GM23338 (cell line): ENCODE measurements at places on chromosomes 7 and 10. TPM values are rescaled to one million over a fixed set of nuclear protein-coding genes. Genes with fewer than 3 reads are reported as not detected.

DNA sequence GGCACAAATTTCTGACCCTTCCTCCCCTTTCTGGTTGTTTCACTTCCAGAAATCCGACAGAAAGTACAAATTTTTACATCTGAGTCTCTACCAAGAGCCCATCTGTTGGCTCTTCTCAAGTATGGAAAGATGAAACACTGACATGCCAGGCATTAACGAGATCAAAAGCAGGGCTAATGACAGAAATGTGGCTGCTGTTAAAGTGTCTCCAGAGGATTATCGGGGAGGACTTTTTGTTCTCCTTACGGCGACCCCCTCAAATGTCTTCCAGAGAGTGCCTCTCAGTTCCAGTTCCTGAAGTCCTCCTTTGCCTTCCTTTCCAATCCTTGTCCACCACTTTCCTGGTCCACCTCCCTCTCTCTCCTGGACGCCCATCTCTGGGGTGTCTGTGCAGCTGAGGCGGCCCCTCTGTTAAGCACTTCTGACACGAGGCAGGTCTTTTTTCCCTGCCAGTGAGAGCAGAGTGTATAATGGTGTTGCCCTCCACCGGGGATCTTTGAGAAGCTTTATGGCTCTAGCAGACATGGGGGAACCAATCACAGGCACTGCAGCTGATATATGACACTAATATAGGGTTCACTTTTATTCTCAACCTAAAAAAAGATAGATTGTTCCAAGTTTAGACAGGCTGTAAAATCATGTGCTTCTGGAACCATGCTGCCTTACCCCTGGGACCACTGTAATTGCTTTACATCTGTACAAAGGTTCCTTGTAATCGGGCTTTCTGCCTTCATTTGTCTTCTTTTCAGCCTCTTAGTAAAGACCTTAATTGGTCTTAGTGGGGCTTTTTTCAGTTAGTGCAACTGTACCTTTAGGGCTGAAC is 757.1 kb downstream of the AUTS2 start:
- peaks cover 11% of the 10 kb centered on the region for H3K4me1 ChIP-seq
- H3K4me3 ChIP-seq, result no peak overlapping the region
- no peak overlapping the region for H3K27ac ChIP-seq
- H3K36me3 ChIP-seq, result no peaks in the 10 kb centered on the region
- no peak for DNase-seq

DNA sequence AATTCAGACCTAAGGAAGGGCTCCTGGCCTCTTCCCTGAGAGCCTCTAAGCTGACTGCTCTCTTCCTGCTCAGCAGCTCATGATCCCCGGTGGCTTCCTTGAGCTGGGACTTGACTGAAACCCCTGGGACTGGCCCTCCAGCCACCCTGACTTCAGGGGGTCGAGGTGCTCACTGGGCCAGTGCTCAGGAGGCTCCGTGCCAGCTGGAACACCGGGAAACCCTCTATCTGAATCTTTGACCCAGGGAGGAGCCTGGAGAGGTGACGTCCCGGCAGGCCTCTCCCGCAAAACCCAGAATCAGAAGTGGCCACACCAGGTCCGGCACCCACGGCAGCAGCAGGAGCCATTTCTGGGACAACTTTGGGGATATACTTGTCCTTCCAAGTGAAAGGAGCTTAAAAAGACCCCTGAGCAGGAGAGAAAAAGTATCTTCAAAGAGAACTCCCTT is 110.7 kb downstream of the WDR37 start:
- H3K36me3 ChIP-seq, result no peaks in the 10 kb centered on the region
- H3K27me3 ChIP-seq, result no peaks in the 10 kb centered on the region
- no peak overlapping the region for H3K4me3 ChIP-seq
- no peak for DNase-seq

DNA sequence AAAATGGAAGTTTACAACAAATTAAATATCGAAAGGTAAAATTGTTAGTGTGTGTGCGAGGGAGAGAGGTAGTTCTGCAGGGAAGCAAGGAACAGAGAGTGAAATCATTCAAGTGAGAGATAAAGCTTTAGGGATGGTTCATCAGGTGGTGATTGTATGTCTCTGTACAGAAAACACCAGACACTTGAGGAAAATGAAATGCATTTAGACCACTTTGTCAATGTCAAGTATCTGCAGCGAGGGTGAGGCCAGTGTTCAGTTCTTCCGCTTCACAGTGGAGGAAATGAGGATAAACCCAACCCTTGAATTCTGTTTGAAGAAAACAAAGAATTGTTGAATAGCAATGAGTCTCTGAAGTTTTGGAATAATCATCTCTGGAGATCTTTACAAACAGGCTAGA is 14.4 kb upstream of the ITGB1 start:
- H3K27ac ChIP-seq, result no peak overlapping the region; the same call in 1 of the 2 replicates
- H3K36me3 ChIP-seq, result no peaks in the 10 kb centered on the region

- H3K27ac ChIP-seq, result no peak overlapping the region
- no peak overlapping the region for H3K4me3 ChIP-seq
- DNase-seq, result no peak
Observed at GRCh38 chr10:9921544-9921943, 1096.1 kb upstream of the CELF2 start.

DNA sequence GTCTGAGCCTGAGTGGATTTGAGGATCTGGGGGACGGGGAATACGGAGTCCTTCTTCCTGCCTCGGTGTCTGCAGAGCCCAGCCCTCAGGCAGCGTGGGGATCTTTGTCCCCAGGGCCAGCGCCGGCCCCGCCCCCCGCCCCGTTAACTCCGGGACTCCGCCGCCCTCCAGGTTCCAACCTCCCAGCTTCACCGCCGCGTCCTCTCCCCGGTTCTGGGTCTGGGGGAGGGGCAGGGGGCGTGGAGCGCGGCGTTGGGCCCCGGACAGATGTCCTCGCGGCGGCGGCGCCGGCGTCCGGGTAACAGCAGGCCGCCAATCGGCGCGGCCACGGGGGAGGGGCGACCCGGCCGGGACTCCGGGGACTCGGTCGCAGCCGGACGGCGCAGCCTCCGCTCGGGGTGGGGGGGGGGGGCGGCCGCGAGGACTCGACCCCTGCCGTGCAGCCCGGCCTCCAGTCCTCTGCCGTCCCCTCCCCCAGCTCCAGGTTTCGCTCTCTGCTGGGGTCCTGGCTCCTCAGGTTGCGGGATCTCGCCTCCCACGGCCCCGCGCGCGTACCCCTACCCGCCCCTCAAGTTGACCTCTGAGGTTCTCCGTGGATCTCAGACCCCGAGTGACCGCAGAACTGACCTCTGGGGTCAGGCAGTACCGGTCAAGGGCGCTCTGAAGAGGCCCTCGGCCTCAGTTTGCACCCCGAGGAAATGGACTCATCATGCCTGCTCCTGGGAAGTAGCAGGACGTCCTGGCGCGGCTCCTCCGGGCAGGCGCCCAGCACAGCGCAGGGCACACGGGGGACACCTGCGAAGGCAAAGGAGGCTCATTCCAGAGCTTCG is 2.3 kb upstream of the ELFN1 start:
- H3K4me3 ChIP-seq, result peak overlapping the region; percentile 65
- DNase-seq, result peak; percentile 50
- H3K4me1 ChIP-seq, result peaks cover 19% of the 10 kb centered on the region; the same call in 1 of the 2 replicates
- no peak overlapping the region for H3K27ac ChIP-seq

GRCh38 chr7:131327626-131328376 is at the start of gene MKLN1:
MKLN1 (plus strand) TSS chr7:131327876; CDS start chr7:131327900, 24 bp downstream.
- H3K4me3 ChIP-seq, result peak within 1 kb of the TSS; percentile 89
- no peaks in the 10 kb centered on the region for H3K36me3 ChIP-seq
- DNase-seq, result peak; percentile 97
- H3K27me3 ChIP-seq, result no peaks in the 10 kb centered on the region
- peak within 1 kb of the TSS; percentile 95 for H3K27ac ChIP-seq

- peaks cover 25% of the 10 kb centered on the region for H3K27me3 ChIP-seq
- peaks cover 12% of the 10 kb centered on the region for H3K4me1 ChIP-seq
- no peak overlapping the region for H3K4me3 ChIP-seq
- no peak for DNase-seq
- H3K36me3 ChIP-seq, result no peaks in the 10 kb centered on the region
Observed at GRCh38 chr10:124096494-124096893, 3.1 kb upstream of the CHST15 start.

DNA sequence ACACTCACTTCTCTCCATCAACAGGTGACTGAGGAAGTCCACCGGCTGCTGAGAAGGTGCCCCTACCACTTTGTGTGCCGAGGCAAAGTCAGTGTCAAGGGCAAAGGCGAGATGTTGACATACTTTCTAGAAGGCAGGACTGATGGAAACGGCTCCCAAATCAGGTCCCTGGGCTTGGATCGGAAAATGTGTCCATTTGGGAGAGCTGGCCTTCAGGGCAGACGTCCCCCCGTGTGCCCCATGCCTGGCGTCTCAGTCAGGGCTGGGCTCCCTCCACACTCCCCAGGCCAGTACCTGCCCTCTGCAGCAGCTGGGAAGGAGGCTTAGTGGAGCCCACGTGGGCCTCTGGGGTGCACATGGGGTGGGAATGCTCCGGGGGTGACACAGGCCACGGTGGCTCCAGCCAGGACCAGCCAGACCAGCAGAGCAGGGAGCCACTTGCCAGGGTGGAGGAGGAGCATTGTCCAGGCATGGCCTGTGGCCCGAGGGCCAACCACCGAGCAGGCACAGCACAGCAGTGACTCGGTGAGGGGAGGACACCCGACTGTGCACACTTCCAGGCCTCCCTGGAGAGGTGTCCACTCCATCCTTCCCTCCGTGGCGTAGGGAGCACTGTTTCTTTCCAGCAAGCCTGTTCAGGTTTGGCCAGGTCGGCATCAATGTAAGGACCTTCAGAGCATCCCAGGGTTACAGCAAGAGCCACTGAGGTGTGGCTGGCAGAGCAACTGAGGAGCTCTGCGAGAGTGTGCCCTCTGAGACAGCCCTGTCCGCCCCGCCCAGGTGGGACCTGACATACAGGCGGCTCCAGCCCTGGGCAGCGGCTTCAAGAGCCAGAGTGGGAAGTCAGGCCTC is 139.7 kb downstream of the ADCY1 start:
- H3K27ac ChIP-seq, result no peak overlapping the region
- DNase-seq, result no peak
- no peaks in the 10 kb centered on the region for H3K4me1 ChIP-seq

GRCh38 chr7:84949067-84949466 is 237.8 kb downstream of the SEMA3D start:
- no peak overlapping the region for H3K4me3 ChIP-seq
- no peaks in the 10 kb centered on the region for H3K36me3 ChIP-seq
- H3K27ac ChIP-seq, result no peak overlapping the region
- H3K4me1 ChIP-seq, result peaks cover 10% of the 10 kb centered on the region
- no peaks in the 10 kb centered on the region for H3K27me3 ChIP-seq
- DNase-seq, result no peak

- no peak overlapping the region for H3K4me3 ChIP-seq
- peak; percentile 47 for DNase-seq
- no peak overlapping the region for H3K27ac ChIP-seq
- H3K4me1 ChIP-seq, result peaks cover 6% of the 10 kb centered on the region; the same call in 1 of the 2 replicates
Observed at GRCh38 chr7:28990200-28990960, 32.2 kb upstream of the TRIL start.

DNA sequence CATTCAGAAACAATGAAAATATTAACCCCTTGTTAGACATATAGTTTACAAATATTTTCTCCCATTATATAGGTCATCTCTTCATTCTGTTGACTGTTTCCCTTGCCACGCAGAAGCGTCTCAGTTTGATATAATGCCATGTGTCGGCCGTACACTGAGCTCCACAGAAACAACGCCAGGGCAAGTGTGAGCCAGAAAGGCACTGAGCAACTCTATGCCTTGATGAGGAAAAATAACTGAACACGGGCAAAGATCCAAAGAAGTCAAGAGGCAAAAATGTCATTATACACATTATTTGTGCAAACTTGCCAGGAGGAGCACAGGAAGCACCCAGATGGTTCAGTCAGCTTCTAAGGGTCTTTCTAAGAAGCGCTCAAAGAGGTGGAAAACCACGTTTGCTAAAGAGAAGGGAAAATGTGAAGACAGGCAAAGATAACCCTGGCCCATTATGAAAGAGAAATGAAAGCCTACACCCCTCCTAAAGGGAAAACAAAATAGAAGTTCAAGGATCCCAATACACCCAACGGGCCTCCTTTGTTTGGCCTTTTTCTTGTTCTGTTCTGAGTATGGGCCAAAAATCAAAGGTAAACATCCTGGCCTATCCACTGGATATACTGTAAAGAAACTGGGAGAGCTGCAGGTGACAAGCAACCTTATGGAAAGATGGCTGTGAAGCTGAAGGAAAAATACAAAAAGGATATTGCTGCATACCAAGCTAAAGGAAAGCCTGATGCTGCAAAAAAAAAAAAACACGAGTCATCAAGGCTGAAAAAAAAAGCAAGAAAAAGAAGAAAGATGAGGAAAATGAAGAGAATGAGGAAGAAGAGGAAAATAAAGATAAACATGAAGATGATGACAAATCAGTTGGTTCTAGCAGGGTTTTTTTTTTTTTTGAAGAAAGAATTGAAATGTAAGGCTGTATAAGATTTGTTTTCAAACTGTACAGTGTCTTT is 15.5 kb downstream of the ARHGAP12 start:
- no peaks in the 10 kb centered on the region for H3K27me3 ChIP-seq
- no peak overlapping the region for H3K4me3 ChIP-seq
- H3K36me3 ChIP-seq, result peaks cover 5% of the 10 kb centered on the region; the same call in 1 of the 2 replicates
- peak overlapping the region; percentile 40; the same call in 1 of the 2 replicates for H3K27ac ChIP-seq
- no peak for DNase-seq

DNA sequence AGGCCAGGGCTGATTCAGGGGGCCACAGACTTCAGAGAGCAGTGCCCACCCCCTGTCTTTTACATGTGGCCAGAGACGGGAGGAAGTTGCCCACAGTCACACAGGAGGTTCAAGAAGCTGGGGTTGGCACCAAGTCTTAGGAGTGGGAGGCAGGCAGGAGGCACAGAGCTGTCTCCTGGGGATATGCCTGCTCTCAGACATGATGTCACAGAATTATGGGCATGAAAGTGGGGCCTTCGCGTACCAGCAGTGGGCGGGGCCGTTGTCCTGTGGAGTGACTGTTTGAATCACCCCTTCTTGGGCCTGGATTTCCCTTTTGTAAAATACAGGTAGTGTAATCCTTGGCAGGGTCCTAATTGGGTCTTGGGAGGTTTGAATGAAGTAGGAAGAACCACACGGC is 81.2 kb upstream of the PPIF start:
- no peak overlapping the region for H3K4me3 ChIP-seq
- no peaks in the 10 kb centered on the region for H3K4me1 ChIP-seq
- no peak for DNase-seq
- no peaks in the 10 kb centered on the region for H3K36me3 ChIP-seq
- no peak overlapping the region for H3K27ac ChIP-seq

DNA sequence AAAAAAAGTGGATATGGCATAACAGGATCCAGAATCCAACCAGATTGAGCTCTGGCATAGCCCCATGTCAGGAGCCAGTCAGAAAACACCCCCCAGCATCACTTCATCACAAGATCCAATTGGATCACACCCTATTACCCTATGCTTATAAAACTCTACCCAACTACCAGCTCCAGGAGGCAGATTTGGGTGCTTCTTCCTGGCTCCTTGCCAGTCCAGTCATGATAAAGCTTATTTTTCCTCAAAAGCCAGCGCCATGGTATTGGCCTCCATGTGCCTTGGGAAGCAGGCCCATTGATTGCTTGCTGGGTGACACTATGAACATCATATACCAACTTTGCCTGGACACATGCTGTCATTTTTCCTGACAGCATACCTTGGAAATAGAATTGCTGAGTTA is 281.4 kb upstream of the MKLN1 start:
- H3K4me1 ChIP-seq, result peaks cover 14% of the 10 kb centered on the region
- no peak for DNase-seq
- no peaks in the 10 kb centered on the region for H3K27me3 ChIP-seq
- H3K27ac ChIP-seq, result no peak overlapping the region
- H3K4me3 ChIP-seq, result no peak overlapping the region

The TMEM273 gene
- not detected in 2 replicates for total RNA-seq

The TUBB8 gene
- total RNA-seq, result 1.1 and 1.4 TPM in 2 replicates

The TIAL1 gene
- total RNA-seq, result 103 and 131 TPM in 2 replicates

The AFAP1L2 gene
- total RNA-seq, result 6.5 and 7.3 TPM in 2 replicates

The TWNK gene
- total RNA-seq, result 24.5 and 29.4 TPM in 2 replicates
